ENCODE measurements at places on chromosomes 3 and 15.

DNA sequence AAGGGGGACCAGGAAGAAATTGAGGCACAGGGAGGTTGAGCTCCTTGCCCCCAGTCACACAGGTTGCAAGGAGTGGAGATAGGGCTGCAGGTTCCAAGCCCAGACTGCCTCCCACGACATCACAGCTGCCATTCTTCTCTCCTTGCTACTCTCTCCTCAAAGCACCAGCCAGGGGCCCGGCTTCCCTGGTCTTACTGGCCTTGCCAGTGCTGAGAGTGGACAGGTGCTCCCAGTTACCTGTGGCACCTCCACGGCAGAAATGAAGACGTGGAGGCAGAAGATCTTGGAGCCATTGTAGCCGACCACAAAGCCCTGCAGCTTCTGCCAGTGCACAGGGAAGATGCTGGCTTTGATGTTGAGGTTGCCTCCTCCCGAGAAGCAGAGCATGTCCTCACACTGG, 17.9 kb upstream of the ACAD9 start:
- DNase-seq = no peak

GRCh38 chr3:181518222-181518621, 193.5 kb upstream of the SOX2 start:
- no peak for DNase-seq

- DNase-seq = no peak
These were observed 316.3 kb upstream of the NECTIN3 start for GRCh38 chr3:110755345-110755744.

GRCh38 chr15:67850336-67850735, 10.5 kb upstream of the RNU6-1 start:
- DNase-seq = no peak

- no peak for DNase-seq
These were observed 31.0 kb upstream of the DLG1 start for GRCh38 chr3:197329382-197329781.

- no peak for DNase-seq
These were observed 16.3 kb downstream of the ZIC1 start for GRCh38 chr3:147425388-147425850.
